ENCODE measurements at places on chromosomes 16 and 17. TPM values are rescaled to one million over a fixed set of nuclear protein-coding genes. Genes with fewer than 3 reads are reported as not detected.

Gene TP53TG3C
- not detected for total RNA-seq

Gene MAPK8IP3
- 20.5 TPM for total RNA-seq

Gene PSMC5
- total RNA-seq, result 89.9 TPM

Gene EPOP
- total RNA-seq, result 1.4 TPM

Gene ALOX15B
- not detected for total RNA-seq

Gene LITAFD
- not detected for total RNA-seq

Gene SMCR8
- total RNA-seq, result 12.1 TPM

Gene CNGB1
- total RNA-seq, result not detected

Gene ZNF385C
- not detected for total RNA-seq

Gene UMOD
- not detected for total RNA-seq

Gene TEKT1
- total RNA-seq, result not detected

Gene SMIM22
- not detected for total RNA-seq

Gene MRPL27
- 88.2 TPM for total RNA-seq

Gene NACA2
- not detected for total RNA-seq

Gene GDPD3
- 0.80 TPM for total RNA-seq

Gene SLC5A11
- not detected for total RNA-seq

Gene NCOR1
- total RNA-seq, result 70.7 TPM

Gene KCNH6
- total RNA-seq, result not detected

Gene MT3
- total RNA-seq, result not detected

Gene SLC5A2
- total RNA-seq, result not detected

Gene ZFHX3
- 3.7 TPM for total RNA-seq

Gene PRSS33
- total RNA-seq, result not detected

Gene CCDC78
- total RNA-seq, result not detected

Gene CTRB1
- not detected for total RNA-seq

Gene HOXB2
- 16.8 TPM for total RNA-seq

Gene GRB7
- total RNA-seq, result 0.27 TPM

Gene GJC1
- 10.5 TPM for total RNA-seq

Gene ABHD15
- total RNA-seq, result 5.9 TPM

Gene RASD1
- total RNA-seq, result 3.8 TPM

Gene LGALS9B
- not detected for total RNA-seq

Gene ASPHD1
- 0.07 TPM for total RNA-seq

Gene HOXB8
- total RNA-seq, result 22.9 TPM

Gene RNF166
- total RNA-seq, result 20.8 TPM

Gene TPPP3
- total RNA-seq, result not detected

Gene LIG3
- total RNA-seq, result 18.3 TPM

Gene C16orf74
- 83.4 TPM for total RNA-seq

Gene PARD6A
- total RNA-seq, result 2.8 TPM

Gene SEPTIN12
- not detected for total RNA-seq
